ENCODE measurements at places on chromosomes 1 and 21.

DNA sequence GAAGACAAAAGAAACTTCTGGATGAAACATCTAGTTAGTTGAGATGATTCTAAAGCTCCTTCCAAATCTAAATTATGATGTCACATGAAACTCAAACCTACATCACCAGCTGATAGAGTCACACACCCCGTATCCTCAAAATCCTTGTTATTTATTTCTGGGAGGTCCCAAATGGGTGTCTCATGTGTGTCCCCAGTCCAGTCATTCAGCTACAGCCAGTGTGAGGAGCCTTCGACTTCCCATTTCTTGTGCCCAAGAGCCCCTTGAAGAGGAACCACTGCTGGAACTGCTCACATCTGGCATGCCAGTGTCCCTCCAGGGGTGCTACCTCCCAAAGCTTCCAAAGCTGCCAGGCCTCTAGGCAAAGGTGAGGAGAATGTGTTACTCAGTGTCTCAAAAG lies 32.5 kb upstream of the KCNA3 start:
- DNase-seq, result no peak

- peak; percentile 33 for DNase-seq
Observed at GRCh38 chr1:186722711-186723309, 42.6 kb upstream of the PTGS2 start.

GRCh38 chr1:233673261-233673946 lies 59.5 kb downstream of the KCNK1 start:
- DNase-seq, result no peak

- DNase-seq, result no peak
Observed at GRCh38 chr1:216064643-216065042, 358.6 kb downstream of the USH2A start.

GRCh38 chr1:172756024-172756423 lies 97.1 kb downstream of the FASLG start:
- DNase-seq, result no peak

GRCh38 chr21:41689289-41689583 lies 77.6 kb downstream of the RIPK4 start:
- no peak for DNase-seq

GRCh38 chr21:37341254-37341960 lies 25.2 kb upstream of the DYRK1A start:
- DNase-seq, result no peak

DNA sequence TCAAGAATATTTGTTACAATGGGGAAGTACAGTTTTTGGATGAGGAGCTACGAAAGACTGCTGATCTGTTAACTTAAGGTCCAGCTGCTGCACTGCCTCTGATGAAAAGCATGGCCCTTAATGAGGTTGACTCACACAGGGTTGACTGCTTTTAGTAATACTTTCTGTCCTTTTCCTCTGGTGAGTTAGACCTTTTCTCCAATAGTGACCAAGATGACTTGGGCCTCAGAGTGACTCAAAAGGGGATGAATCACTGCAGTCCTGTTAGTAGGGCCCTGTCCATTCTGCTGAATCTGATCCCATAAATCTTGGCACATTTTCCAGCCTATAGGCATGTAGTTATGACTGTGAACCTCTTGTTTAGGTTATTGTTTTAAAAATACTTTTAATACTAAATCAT lies 2.7 kb downstream of the DISP1 start:
- DNase-seq, result no peak

DNA sequence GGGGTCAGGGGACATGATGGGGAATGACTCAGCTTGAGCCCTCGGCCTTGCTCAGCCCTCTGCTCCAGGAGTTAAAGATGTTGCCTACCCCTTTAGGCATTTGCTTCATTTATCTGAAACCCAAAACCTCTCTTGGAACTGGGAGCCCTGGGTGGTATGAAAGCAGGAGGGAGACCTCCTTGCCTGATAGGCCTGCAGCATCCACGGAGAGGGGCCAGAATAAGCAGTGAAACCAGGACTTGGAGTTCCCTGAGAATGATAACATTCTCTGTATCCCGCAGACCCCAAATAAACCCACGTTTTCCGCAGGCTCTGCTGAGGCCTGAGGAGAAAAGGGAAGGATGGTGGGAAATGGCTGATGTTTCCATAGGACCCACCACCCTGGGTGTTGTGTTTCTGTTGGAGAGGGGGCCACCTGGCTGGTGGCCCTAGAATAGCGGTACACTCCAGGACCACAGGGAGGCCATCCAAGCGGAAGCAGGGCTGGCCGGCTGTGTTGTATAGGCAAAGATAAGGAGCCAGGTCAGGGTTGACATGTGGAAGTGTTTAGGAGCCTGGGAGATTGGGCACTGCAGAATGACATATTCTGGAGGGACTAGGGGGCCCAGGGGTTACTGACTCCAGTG lies 77.4 kb downstream of the FOXD2 start:
- DNase-seq, result no peak

DNA sequence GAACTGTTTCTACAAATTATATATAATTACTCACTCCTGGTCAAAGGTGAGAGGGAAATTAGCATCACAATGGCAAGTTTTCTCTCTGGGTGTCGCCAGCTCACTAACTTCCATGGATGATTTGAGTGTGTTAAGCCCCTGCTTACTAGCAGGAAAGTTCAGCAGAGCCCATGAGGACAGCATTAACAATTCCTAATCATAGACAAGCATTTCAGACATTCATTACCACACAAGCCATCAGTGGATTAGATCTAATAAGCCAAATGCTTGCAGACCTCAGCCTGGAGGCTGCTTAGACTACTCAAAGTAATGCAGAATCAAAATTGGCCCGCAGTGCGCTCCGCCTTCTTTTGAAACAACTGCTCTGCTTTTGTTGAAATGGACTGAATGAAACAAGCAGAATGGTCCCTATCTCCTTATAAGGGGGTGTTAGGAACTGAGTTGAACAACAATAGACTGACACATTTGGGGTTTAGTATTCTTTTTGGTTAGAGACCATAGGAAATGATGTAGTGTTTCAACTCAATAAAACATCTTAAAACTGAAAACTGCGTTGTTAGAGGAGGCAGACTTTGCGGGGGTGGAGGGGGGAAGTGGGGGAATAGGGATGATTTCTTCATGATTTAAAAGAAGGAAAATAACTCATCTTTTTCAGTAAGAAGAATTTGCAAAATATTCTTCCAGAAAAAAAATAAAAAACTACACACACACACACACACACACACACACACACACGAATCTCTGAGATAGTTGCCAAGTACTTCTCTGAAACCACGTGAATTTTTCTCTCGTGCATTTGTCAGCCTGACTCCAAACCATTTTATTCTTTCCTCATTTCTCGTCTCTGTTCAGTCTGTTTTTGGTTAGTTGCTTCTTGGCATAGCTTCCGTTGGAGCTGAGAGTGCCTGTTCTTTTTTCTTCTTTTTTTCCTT lies 54.6 kb downstream of the GORAB start:
- no peak for DNase-seq

DNA sequence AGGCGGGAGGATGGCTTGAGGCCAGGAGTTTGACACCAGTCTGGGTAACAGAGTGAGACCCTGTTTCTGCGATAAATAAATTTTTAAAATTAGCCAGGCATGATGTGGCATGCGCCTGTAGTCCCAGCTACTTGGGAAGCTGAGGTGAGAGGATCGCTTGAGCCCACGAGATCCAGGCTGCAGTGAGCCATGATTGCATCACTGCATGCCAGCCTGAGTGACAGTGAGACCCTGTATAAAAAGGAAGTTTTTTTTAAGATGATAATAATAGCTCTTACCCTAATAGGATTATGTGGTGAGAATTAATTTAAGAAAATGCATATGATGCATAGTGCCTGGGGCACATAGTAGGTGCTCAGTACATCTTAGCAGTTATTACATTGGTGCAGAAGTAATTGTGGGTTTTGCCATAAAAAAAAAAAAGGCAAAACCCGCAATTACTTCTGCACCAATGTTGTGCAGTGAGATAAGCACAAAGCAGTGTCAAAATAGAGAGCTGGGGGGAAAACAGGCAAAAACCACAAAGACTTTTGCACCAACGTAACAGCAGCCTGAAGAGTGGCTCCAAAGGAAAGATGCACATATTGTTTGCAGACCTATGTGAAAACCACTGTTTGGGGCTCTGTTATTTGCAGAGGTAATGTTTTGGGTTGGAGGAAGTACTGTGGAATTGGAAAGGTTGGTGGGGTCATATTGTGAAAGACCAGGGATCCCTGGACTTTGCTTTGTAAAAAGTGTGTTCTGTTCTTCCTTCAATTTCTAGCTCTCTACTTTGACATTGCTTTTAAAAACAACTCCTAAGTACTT lies 72.4 kb downstream of the PLXNA2 start:
- DNase-seq, result no peak

- no peak for DNase-seq
Observed at GRCh38 chr21:26972192-26972591, 5.3 kb upstream of the ADAMTS5 start.

- DNase-seq, result no peak
Observed at GRCh38 chr1:53594391-53595180, 135.4 kb downstream of the DMRTB1 start.

DNA sequence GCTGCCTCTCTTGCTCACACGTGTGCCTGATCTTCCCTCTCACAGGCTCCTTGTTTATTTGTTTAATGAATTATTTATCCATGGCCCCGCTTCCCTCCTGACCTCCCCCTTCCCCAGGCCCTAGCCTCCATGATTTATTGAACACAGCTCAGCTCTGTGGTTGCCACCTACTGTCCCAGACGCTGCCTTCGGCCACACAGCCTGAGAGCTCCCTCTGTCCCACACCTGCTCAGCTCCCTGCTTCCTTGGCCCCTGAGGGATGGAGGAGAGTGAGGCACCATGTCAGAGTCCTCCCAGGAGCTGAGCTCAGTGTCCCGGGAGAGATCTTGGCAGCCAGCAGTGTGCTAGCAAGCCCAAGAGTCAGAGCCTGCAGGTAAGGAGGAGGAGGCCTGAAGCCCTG lies 3.1 kb upstream of the EFNA3 start:
- DNase-seq, result no peak

GRCh38 chr1:214551436-214552173 lies at the start of gene PTPN14:
PTPN14 (minus strand) TSS chr1:214551602; CDS start chr1:214464803, 86,799 bp downstream.
- DNase-seq, result no peak

DNA sequence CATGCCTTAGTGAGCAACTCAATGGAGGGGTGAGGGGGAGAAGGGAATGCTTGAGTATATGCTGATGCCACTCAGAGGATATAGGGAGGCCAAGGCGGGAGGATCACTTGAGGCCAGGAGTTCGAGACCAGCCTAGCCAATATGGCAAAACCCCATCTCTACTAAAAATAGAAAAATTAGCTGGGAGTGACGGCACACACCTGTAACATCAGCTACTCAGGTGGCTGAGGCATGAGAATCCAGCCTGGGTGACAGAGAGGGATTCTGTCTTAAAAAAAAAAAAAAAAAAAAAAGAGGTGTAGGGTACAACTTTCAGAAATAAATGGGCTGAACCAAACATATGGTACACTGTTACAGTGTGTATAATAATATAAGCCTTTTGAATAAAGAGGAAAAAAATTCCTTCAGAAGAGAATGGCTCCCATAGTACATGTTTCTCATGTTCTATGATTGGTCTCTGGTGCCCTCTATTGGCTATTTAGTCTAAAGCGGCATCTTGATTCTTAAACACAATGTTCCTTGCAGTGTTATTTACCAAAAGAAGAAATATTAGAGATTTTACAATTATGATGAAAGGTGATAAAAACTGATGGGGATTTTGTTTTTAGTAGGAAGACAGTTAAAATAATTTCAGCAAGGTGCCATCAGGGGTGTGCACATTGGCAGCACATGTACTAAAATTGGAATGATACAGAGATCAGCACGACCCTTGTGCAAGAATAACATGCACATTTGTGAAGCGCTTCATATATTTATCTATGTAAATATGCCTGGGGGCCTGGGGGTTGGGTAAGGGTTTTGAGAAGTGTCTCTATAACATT lies 109.8 kb downstream of the PATJ start:
- DNase-seq, result peak; percentile 21

DNA sequence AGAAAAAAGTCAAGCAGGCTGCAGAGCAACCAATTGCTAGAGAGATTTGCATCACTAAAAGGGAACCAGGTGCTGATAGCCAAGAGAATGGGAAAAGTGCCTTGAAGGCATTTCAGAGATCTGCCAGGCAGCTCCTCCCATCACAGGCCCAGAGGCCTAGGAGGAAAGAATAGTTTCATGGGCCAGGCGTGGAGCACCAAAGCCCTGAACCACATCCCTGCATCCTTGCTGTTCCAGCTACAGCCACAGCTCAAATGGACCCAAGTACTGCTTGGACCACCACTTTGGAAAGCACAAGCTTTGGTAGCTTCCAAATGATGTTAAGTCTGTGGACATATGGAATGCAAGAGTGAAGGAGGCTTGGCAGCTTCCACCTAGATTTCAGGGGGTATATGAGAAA lies 29.7 kb upstream of the ZSWIM5 start:
- DNase-seq, result no peak

DNA sequence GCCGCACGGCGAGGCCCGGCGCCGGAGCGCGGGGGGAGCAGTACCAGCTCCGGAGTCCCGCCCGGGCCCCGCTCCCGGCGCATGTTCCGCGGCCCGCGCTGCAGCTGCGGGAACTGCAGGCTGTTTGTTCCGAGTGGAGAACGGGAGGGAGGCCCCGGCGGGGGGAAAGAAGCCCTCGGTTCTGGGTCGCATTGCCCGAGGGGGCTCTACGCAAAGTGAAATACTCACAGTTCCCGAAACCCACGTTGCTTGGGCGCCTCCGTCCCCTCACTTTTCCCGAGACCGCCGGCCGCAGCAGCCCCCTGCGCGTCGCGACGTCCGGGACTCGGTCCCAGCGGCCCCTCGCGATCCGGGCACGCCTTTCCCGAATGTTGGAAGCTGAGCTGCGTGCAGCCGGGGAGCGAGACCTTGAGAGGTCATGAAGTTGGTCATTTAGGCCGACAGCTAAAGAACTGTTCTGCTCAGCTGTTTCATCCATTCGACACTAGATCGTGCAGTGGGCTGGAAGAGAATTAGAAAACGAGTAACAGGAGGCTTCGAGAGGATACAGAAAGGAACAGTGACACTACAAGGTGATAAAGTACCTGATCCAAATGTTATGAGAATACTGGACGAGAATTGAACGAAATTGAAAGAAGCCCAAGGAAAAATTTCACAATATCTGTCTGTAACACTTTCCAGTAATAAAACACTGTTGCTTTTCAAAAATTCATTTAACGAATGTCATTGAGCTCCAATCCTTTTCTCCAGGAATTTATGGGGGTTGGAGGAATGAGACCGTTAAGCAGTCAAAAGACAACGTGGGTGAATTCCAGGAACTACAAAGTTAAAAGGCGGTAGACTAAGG lies 657 bp upstream of the LIN9 start:
- DNase-seq, result no peak

DNA sequence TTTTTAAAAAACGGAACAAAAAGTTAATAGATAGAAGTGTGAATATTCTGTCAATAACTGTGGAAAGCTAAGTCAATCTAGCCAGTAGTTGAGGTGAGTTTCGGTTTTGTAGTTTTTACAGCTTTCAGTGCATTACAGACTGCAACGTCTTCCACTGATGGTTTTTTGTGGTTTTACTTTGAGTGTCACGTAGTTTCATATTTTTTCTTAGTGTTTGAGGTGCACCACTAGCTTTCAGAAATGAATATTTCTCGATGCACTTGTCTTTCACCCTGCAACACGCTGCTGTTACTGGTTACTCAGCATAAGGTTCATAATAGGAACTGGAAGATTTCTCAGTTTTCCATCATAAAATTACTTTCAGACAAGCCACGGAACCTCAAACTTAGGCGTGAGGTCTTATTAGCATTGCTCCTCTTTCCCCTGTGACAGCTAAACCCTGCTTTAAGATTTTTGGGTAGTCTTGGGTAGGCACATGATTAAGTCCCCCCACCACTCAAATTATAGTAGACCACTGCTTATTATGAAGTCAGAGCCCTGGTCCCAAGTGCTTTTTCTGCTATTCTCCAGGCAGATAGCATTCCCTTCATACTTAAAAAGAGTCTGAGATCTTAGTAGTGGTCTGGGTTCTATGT lies 1412.7 kb downstream of the KCNT2 start:
- peak; percentile 92 for DNase-seq

- DNase-seq, result no peak
Observed at GRCh38 chr1:21045351-21045750, 131.3 kb downstream of the EIF4G3 start.
